ENCODE measurements at places on chromosomes 3 and 15. TPM values are rescaled to one million over a fixed set of nuclear protein-coding genes. Genes with fewer than 3 reads are reported as not detected.

Gene SCAPER
- total RNA-seq = 9.7 TPM

Gene GOLGA8T
- not detected for total RNA-seq

Gene FAM81A
- total RNA-seq = not detected

Gene ACTRT3
- total RNA-seq = 2.5 TPM

Gene SLC28A2
- total RNA-seq = not detected

Gene LRRIQ4
- total RNA-seq = not detected

Gene LRTM1
- not detected for total RNA-seq

Gene CCR5
- not detected for total RNA-seq

Gene KLF15
- 0.18 TPM for total RNA-seq

Gene ROPN1
- total RNA-seq = not detected

Gene OR5K4
- total RNA-seq = not detected

Gene ITPKA
- 1.4 TPM for total RNA-seq

Gene PLXND1
- 22.5 TPM for total RNA-seq

Gene TRPM1
- total RNA-seq = 0.28 TPM

Gene CCDC13
- 0.28 TPM for total RNA-seq

Gene ALDH1A2
- total RNA-seq = not detected

Gene GOLGA6B
- not detected for total RNA-seq

Gene KY
- total RNA-seq = under 0.01 TPM

Gene AGTR1
- 3.3 TPM for total RNA-seq

Gene EPHB1
- total RNA-seq = 0.36 TPM

Gene CP
- total RNA-seq = 0.28 TPM

Gene SEMA5B
- total RNA-seq = not detected

Gene TMEM44
- total RNA-seq = 9.7 TPM

Gene PAQR5
- total RNA-seq = 2.7 TPM

Gene FSTL1
- 1,097 TPM for total RNA-seq

Gene IL5RA
- total RNA-seq = not detected

Gene PIGZ
- total RNA-seq = under 0.01 TPM

Gene FRMD5
- total RNA-seq = 5.4 TPM

Gene NR1D2
- 41.0 TPM for total RNA-seq

Gene CLDN18
- total RNA-seq = not detected

Gene MUC20
- not detected for total RNA-seq

Gene POTEB3
- total RNA-seq = not detected

Data from IMR-90 (cell line).